DMS153 (cell line): ENCODE measurements at places on chromosomes 5 and 9.

DNA sequence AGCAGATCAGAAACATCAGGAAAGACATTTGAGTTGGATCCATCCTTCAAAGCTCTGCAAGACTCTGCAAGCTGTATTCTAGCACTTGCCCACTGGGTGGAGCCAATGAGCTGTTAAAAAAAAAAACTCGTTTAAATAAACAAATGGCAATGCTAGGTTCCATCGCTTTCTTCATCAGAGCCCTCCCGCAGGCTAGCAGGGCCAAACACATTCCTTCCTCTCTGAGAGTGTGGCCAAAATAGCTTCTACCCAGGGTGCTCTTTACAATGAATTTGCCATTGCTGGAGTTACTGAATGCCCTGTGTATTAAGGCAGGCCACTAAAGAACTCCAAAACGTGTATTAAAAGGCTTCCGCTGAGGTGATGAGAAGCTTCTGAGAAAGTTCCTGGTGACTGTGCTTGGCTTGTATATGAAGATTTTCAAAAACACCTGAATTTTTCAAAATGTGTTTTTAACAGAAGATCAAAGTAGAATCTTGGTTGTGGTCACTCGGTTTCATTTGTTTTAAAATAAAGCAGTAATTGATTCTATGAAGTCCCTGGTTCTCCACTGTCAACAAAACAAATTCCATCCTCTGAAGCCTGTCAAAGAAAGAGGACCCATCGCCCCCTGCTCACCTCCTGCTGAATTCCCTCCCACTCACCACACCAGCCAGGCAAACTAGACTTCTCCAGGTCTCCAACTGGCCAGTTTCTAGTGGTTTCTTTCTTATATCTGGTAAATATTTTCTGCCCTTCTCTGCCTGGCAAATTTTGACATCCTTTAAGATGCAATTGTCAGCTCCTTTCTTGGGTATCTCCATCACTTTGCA, 36.5 kb upstream of the EQTN start:
- peak; percentile 47 for DNase-seq

GRCh38 chr5:167819406-167819805, 472.0 kb upstream of the WWC1 start:
- DNase-seq = no peak

DNA sequence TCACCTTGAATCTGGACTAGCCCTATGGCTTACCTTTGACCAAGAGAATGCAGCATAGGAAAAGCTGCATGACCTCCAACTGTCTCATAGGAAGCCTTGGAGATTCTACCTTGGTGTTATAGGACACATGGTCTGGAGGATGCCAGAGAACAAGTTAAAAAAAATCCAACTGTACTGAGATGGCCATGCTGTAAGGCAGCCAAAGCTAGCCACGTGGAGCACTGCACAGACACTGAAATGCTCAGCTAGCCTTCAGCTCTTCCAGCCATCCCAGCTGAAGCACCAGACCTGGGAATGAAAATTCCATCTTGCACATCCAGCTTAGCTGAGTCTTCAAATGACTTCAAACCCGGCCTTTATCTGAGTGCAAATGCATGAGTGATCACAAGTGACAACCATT, 6.0 kb upstream of the GRAMD2B start:
- no peak for DNase-seq

- DNase-seq = no peak
Observed at GRCh38 chr5:117547192-117547591, 972.6 kb upstream of the SEMA6A start.

DNA sequence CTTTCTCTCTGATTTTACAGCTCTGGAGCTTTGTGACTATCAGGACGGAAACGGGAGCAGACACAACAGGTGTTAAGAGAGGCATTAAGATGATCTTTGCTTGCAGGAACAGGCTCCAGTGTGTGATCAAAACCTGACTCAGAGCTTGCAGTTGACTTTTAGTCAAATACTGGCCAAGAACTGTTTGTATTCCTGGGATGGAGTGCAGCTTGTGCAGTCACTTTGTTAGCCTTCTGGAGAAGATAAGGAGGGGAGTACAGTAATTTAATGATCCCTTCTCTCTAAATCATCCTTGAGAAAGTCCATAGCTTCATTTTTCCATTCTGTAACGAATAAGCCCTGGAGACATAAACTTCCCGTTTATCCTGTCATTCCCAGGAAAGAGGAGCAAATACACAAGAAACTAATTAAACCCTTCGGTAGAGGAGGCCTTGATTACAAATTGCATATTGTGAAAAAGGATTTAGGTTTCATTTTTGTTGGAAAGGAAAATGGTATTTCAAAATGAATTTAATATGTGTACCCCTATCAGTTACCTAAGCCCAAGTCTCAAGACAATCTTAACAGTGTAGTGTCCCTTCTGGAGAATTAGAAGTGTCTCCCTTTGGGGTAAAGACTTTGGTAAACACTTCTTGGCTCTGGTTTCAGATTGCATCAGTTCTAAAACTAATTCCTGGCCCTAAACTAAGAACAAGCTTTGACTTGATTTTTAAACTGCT, 3.1 kb upstream of the STOM start:
- DNase-seq = no peak

- peak; percentile 38 for DNase-seq
Observed at GRCh38 chr5:5542654-5543053, 120.2 kb downstream of the ICE1 start.
